ENCODE measurements at places on chromosomes 5 and 9. TPM values are rescaled to one million over a fixed set of nuclear protein-coding genes. Genes with fewer than 3 reads are reported as not detected.

ADCY2 gene
- total RNA-seq = 76.9 TPM

STK10 gene
- 8.6 TPM for total RNA-seq

RETREG1 gene
- 63.2 TPM for total RNA-seq

GRCh38 chr5:125874057-125874456 lies 549.2 kb upstream of the GRAMD2B start:
- DNase-seq = no peak

DNA sequence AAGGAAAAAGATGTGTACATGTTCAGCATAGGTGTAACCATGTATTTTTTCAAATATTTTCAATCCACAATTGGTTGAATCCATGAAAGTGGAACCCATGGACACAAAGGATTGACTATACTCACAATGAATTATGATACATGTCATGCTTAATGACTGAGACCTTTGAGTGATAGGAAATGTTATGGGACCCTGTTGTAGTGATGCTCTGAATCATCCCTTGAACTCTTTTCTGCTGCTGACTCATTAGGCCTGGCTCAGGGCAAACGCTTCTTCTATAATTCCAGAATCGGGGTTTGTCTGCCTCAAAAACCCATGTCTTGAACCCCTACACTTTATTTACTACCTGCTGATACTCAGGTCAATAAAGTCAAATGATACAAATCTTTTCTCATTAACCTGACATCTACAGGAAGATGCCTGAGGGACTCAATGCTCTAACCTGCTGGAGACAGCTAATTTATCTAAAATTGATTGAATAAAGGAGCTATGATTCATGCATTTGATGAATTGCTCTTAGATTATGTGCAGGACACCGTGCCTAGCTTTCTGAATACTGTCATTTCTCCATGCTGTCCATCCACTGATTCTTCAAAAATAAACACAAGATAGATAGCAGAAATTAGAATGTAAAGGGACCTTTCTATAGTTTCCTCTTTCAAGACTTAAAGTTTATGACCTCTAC lies 260.1 kb downstream of the PRELID2 start:
- DNase-seq = no peak
